ENCODE measurements at places on chromosomes 2 and 18. TPM values are rescaled to one million over a fixed set of nuclear protein-coding genes. Genes with fewer than 3 reads are reported as not detected.

The COLEC11 gene
- not detected for total RNA-seq

The CHRNG gene
- not detected for total RNA-seq

The DYSF gene
- total RNA-seq: not detected

The LANCL1 gene
- total RNA-seq: 33.3 TPM

The RNF125 gene
- 54.7 TPM for total RNA-seq

The RGPD4 gene
- not detected for total RNA-seq

The SESTD1 gene
- total RNA-seq: 11.4 TPM

The SP110 gene
- total RNA-seq: 129 TPM

The CDK15 gene
- total RNA-seq: not detected

The VIL1 gene
- not detected for total RNA-seq

All from T-helper 2 cell treated with Interferon-gamma antibody and Interleukin-4, amounts not matched to agents 100 ng/mL and 5 ng/mL, for 36 hours (primary cell).